ENCODE measurements at places on chromosomes 11 and 22.

DNA sequence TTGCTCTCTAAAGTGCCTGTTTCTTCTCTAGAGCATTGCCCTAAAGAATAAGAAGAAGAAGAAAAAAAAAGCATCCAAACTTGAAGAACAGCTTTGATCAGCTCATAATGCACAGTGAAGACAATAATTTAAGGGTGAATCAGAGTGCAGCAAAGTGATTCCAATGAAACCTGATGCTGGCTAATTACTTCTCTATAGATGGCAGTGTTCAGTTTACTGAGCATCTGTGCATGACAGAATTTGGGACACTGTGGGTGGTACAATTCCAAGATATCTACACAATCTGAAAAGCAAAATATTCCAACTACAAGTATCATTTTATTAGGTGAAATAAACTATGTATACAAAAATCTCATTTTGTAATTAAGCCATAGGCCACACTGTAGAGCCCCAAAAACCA is 450.5 kb upstream of the CCDC90B start:
- H3K36me3 ChIP-seq, result no peaks in the 10 kb centered on the region
- no peak overlapping the region for H3K4me3 ChIP-seq
- H3K27ac ChIP-seq, result no peak overlapping the region
- DNase-seq, result no peak

DNA sequence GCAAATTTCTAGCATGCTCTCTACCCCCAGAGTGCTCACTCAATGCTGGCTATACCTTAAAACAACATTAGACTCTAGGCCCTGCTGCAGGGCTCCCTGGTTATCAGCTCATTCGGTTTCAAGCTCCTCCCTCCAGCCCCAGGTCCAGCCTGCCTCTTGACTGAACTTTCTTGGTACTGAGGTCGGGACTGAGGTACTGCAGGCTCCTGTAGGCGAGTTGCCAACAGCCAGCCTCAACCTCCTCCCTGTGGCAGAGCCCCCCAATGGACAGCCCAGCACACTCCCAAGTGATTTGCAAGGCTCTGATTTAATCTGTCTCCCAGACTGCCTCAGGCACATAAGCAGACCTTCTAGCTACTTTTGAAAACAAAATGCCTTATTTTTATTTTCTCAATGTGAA is 73.6 kb upstream of the EIF3M start:
- H3K4me3 ChIP-seq, result no peak overlapping the region
- H3K27ac ChIP-seq, result no peak overlapping the region
- no peaks in the 10 kb centered on the region for H3K4me1 ChIP-seq
- DNase-seq, result no peak

- no peak for DNase-seq
- H3K4me1 ChIP-seq, result no peaks in the 10 kb centered on the region
- no peaks in the 10 kb centered on the region for H3K27me3 ChIP-seq
- H3K4me3 ChIP-seq, result no peak overlapping the region
- no peaks in the 10 kb centered on the region for H3K36me3 ChIP-seq
Observed at GRCh38 chr11:74001822-74002286, 7.0 kb downstream of the UCP3 start.

DNA sequence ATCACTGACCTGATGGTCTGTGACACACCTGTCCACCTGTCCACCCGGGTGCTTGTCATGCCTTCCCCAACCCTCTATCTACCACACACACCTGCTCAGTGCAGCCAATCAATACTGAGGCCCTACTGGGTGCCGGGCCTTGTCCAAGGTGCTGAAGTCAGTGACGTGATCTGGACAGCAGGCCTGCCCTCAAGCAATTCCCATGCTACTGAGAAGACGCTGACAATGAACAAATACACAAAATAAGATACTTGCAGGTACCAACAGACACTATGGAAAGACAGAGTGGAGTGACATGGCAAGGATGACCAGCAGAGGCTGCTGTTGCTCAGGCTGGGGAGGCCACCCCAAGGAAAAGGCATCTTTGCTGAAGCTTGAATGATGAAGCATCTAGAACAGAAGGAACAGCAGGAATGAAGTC is 21.2 kb downstream of the PLAAT3 start:
- H3K36me3 ChIP-seq, result no peaks in the 10 kb centered on the region
- no peaks in the 10 kb centered on the region for H3K4me1 ChIP-seq
- H3K4me3 ChIP-seq, result no peak overlapping the region
- H3K27me3 ChIP-seq, result no peaks in the 10 kb centered on the region

- H3K4me1 ChIP-seq, result no peaks in the 10 kb centered on the region
- no peak overlapping the region for H3K27ac ChIP-seq
- no peaks in the 10 kb centered on the region for H3K36me3 ChIP-seq
- DNase-seq, result no peak
- H3K4me3 ChIP-seq, result peak overlapping the region; percentile 20
Observed at GRCh38 chr11:7252683-7253213, 1.0 kb downstream of the SYT9 start.

DNA sequence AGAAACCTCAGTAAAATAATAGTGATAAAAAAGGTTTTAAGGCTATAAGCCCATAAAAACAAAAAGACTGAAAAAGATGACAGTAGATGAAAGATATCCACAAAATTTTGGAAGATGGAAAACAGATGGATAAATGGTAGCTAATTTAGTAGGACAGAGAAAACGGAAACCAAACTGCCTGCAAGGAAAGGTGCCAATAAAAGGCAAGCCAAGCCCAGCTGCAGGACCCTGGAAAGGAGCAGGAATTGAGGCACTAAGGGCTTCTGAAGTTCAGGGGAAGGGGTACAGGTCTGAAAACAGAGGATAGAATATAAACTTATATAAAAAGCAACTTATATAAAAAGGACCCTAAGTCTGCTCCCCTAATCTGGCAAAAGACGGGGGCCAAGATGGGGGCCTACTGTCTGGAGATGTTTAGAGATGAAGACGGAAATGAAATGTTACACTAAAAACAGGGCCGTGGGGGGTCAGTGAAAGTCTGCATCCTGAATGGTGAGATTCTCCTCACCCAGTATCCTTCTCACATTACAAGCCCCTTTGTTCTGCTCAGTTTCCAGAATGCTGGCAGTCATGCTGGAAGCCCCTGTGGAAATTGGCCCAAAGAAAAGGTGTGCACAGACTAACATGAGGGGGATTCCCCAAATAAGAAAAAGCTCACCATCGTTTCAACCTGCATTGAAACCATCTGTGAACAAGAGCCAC is 269.3 kb upstream of the PITPNB start:
- no peak for DNase-seq
- H3K4me3 ChIP-seq, result no peak overlapping the region
- H3K27ac ChIP-seq, result no peak overlapping the region
- H3K36me3 ChIP-seq, result no peaks in the 10 kb centered on the region
- H3K27me3 ChIP-seq, result no peaks in the 10 kb centered on the region

GRCh38 chr11:110251836-110252235 is 44.6 kb downstream of the RDX start:
- DNase-seq, result peak; percentile 1
- H3K4me1 ChIP-seq, result no peaks in the 10 kb centered on the region
- peaks cover 14% of the 10 kb centered on the region for H3K36me3 ChIP-seq
- no peak overlapping the region for H3K27ac ChIP-seq
- H3K27me3 ChIP-seq, result no peaks in the 10 kb centered on the region

GRCh38 chr11:116114198-116114651 is 610.0 kb upstream of the CADM1 start:
- H3K4me1 ChIP-seq, result no peaks in the 10 kb centered on the region
- no peaks in the 10 kb centered on the region for H3K36me3 ChIP-seq
- H3K4me3 ChIP-seq, result no peak overlapping the region
- no peak for DNase-seq

GRCh38 chr11:134562941-134563471 is 151.0 kb upstream of the B3GAT1 start:
- no peaks in the 10 kb centered on the region for H3K4me1 ChIP-seq
- DNase-seq, result no peak
- H3K27ac ChIP-seq, result no peak overlapping the region
- H3K27me3 ChIP-seq, result no peaks in the 10 kb centered on the region
- no peaks in the 10 kb centered on the region for H3K36me3 ChIP-seq

DNA sequence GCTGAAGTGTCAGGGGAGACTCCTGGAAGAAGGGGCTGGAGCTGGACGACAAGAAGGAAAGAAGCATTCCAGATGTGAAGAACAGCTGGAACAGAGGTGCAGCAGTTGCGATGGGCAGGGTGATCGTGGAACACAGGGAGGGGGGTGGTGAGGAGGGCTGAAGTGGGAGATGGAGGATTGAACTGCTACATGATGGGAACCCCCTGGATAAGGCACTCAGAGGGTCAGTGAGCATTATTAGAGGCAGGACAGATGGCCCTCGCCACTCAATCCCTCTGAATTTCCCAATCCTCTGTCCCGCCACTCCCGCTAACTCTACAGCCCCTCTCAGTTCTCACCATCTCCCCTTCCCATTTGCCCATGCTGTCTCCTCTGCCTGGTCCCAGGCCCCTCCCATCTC is 14.0 kb downstream of the SERPINH1 start:
- no peak for DNase-seq
- H3K27ac ChIP-seq, result no peak overlapping the region
- peaks cover 8% of the 10 kb centered on the region for H3K36me3 ChIP-seq
- H3K4me1 ChIP-seq, result no peaks in the 10 kb centered on the region
- no peaks in the 10 kb centered on the region for H3K27me3 ChIP-seq

DNA sequence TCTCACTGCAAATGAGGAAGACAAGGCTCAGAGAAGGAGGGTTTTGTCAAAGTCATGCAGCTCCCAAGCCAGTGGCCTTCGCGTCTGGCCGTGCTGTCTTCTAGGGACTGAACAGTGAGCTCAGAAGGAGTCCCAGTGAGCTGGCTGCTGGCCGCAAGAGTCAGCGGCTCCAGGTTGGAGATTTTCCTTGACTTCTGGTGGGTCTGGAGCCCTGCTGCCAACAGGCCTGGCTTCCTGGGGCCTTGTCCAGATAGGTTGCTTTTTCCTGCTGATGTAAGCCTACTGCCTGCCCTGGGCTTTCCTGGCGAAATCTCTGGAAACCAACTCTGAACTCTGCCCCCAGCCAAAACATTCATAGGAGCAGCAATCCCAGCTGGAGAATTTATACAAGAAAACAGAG is 272.7 kb upstream of the CADM1 start:
- H3K27ac ChIP-seq, result no peak overlapping the region
- H3K36me3 ChIP-seq, result no peaks in the 10 kb centered on the region
- H3K4me1 ChIP-seq, result no peaks in the 10 kb centered on the region

DNA sequence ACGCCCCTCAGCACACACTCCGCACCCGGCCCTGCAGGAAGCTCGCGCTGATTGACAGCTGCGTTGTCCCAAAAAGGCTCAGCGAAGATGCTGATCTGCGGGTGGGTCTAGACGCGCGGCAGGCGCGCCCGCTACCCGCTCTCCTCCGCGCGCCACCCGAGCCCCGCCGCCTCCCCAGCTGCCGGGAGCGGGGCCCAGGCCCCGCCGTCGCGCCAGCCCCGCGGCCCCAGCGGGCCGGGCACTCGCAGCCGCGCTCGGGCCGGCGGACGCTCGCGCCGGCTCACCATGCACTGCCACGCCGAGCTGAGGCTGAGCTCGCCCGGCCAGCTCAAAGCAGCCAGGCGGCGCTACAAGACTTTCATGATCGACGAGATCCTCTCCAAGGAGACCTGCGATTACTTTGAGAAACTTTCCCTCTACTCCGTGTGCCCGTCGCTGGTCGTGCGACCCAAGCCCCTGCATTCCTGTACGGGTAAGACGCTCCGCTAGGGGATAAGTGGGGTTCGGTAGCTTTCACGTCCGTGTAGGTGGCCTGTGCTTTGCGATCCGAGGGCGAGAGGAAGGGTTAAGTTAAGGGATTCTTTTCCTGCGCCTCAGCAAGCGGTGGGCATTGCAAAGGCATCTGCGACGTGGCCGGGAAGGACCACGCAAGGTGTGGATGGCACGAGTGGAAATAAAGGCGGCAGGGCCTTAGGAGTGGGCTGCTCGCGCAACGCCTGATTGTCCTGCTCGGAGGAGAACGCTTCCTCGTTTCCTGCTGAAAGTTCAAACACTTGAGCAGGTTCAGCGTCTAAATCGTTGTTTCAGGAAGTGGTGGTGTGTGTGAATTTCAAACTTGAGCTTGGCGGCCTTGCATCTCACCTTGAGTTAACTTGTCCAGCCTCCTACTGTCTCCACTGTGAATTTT is at the start of gene BARX2:
Gene BARX2, plus strand, starts transcription at position 98 of the 907 bp plus-strand sequence. Its CDS starts 188 bp downstream, at position 286.
- DNase-seq, result peak; percentile 89
- no peaks in the 10 kb centered on the region for H3K4me1 ChIP-seq
- H3K36me3 ChIP-seq, result no peaks in the 10 kb centered on the region
- H3K27ac ChIP-seq, result peak within 1 kb of the TSS; percentile 64
- H3K27me3 ChIP-seq, result peaks cover 8% of the 10 kb centered on the region

GRCh38 chr11:28757725-28758515 is 649.7 kb downstream of the METTL15 start:
- no peak for DNase-seq
- H3K27me3 ChIP-seq, result no peaks in the 10 kb centered on the region
- H3K36me3 ChIP-seq, result no peaks in the 10 kb centered on the region
- H3K4me3 ChIP-seq, result no peak overlapping the region

DNA sequence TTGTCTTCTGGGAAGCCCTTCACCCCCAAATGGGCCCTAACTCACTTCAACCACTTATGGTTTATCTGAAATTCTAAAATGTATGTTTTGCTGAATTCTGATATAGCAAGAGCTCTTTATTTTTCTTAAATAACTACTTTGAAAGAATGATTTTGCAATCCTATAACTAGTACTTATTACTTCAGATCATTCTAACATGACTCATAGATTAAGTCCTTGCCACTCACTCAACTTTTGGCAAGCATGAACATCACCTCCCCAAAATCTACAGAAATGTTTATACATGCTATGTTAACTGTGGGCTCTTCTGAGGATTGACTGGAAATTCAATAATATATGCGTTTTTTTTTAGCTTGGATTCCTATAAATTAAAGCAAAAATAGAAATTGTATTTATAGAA is 367.4 kb upstream of the FAT3 start:
- H3K27me3 ChIP-seq, result no peaks in the 10 kb centered on the region
- no peak overlapping the region for H3K27ac ChIP-seq
- no peaks in the 10 kb centered on the region for H3K36me3 ChIP-seq
- no peaks in the 10 kb centered on the region for H3K4me1 ChIP-seq
- H3K4me3 ChIP-seq, result no peak overlapping the region

DNA sequence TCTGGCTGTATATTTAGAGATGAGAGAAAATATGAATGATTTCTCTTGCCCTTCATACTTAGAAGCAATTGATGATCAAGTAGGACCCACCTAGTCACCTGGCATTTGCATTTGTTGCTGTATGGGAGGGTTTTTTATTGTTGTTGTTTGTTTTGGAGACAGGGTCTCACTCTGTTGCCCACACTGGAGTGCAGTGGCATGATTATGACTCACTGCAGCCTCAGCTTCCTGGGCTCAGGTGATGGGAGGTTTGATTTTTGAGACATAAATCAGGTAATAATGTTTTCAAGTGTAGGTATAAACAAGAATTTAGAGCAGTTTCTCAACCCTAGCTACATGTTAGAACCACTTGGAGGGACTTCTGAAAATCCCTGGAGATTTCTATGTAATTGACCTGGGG is 63.0 kb downstream of the TNRC6B start:
- no peaks in the 10 kb centered on the region for H3K36me3 ChIP-seq
- no peak overlapping the region for H3K27ac ChIP-seq
- no peak overlapping the region for H3K4me3 ChIP-seq

- no peaks in the 10 kb centered on the region for H3K27me3 ChIP-seq
- DNase-seq, result no peak
- H3K4me3 ChIP-seq, result peak overlapping the region; percentile 49
- H3K4me1 ChIP-seq, result no peaks in the 10 kb centered on the region
Observed at GRCh38 chr22:28882545-28882877, 861 bp upstream of the ZNRF3 start.

All from small intestine (tissue), 16 donors.